ENCODE measurements at places on chromosomes 16 and 17. TPM values are rescaled to one million over a fixed set of nuclear protein-coding genes. Genes with fewer than 3 reads are reported as not detected.
A peak's percentile ranks its signal among the peaks of the same experiment; 100 is the strongest.

The SDR42E1 gene
- total RNA-seq = 0.02 TPM

DNA sequence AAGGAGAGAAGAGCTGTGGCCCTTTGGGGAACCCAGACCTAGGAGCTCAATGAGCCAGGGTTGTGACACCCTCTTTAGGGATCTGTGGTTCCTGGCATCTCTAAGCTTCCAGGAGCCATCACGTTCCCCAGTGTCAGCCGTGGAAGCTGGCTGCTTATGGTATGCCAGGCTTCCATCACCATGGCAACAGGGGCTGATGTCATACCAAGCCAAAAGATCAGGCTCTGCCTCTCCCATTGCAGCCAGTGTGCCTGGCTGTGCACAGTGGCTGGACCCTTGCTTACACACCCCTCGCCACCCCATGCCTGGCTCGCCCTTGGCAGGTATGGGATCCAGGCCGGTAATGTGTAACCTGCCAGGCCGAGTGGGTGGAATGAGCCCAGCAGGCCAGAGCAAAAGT lies 91.1 kb downstream of the SSH2 start:
- DNase-seq = no peak
- H3K4me1 ChIP-seq = peaks cover 2% of the 10 kb centered on the region
- no peaks in the 10 kb centered on the region for H3K36me3 ChIP-seq
- H3K27ac ChIP-seq = no peak overlapping the region
- H3K27me3 ChIP-seq = no peaks in the 10 kb centered on the region

DNA sequence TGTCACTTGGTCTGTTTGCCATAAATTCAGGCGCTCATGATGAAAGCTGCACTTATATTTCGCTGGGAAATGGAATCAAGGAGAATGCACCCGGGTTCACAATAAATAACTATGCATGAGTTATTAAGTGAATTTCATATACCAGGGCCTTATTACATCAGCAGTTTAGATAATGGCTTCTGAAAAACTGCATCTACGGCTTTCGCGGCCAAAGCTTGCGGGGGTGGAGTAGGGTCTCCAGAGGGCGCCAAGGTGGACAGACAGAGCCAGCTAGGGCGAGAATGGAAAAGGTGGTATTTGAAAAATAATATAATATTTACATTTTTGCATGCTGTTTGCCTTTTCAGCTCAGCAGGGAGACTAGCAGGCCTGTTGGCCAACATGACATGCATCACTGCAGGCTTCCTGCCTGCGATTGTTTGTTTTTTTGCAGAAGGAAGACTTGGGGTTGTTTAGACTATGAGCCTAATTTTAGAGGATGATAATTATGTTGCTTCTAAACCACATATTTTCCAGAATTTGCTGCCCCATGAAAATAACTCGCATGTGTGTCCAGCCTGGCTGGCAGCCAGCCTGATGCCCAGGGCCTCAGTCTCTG lies 173.8 kb upstream of the IRX3 start:
- DNase-seq = no peak
- H3K36me3 ChIP-seq = no peaks in the 10 kb centered on the region
- no peak overlapping the region for H3K27ac ChIP-seq
- H3K4me3 ChIP-seq = no peak overlapping the region
- H3K27me3 ChIP-seq = peaks cover 22% of the 10 kb centered on the region
- peaks cover 15% of the 10 kb centered on the region for H3K4me1 ChIP-seq

DNA sequence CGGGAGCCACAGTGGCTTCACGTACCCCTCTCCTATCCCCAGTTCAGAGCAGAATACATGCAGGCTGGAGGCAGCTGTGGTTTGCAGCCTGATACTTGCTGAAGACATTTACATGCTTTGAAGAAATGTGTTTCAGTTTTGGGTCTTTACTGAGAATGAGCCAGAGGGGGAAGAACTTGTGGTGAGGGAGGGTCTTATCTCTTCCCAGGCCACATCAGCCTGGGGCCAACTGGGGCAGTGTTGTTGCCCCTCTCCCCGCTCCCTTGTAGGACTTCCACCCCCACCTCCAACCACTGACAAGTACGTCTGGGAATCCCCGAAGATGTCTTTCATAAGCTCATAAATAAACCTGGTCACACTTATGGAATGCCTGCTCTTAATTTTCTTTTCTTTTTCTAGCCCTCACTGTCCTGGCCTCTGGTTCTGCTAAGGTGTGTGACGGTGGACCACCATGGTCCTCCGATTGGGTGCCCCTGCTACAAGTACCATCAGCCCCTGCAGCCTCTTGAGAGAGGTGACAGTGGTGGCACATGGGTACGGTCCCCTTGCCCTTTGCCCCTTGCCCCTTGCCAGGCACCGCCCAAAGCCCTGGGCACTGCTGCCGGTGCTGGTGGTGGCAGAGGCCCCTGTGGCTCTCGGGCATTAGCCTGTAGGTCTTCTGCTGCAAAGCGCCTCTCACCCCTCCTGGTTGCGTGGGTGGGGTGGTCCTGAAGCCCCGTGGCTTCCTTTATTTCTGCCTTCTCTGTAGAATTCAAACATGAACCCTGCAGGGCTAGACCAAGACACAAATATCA lies 144.8 kb upstream of the RPH3AL start:
- peaks cover 31% of the 10 kb centered on the region for H3K27me3 ChIP-seq
- no peaks in the 10 kb centered on the region for H3K4me1 ChIP-seq
- H3K27ac ChIP-seq = peak overlapping the region; percentile 10
- no peak for DNase-seq
- H3K4me3 ChIP-seq = no peak overlapping the region
- H3K36me3 ChIP-seq = no peaks in the 10 kb centered on the region

GRCh38 chr16:28261942-28262341 lies 30.4 kb upstream of the SBK1 start:
- DNase-seq = no peak
- peaks cover 24% of the 10 kb centered on the region for H3K27me3 ChIP-seq
- no peaks in the 10 kb centered on the region for H3K36me3 ChIP-seq
- H3K4me3 ChIP-seq = no peak overlapping the region
- H3K4me1 ChIP-seq = no peaks in the 10 kb centered on the region

The CDH5 gene
- total RNA-seq = not detected

DNA sequence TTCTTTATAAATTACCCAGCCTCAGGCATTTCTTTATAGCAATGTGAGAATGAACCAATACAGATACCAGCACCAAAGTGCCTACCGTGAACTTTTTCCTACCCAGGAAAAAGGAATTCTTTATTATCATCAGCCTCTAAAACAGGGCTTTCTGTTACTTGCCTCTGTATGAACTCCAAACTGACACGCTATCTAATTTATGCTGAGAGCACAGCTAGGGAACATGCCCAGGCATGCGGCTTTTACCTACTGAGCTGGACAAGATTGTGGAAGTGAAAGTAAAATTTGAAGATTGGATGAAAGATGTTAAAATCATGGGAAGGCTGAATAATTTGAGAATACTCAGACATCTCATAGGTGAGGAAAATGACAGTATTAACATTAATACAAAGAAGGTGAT lies 24.4 kb upstream of the ADCY9 start:
- H3K4me3 ChIP-seq = no peak overlapping the region
- H3K27me3 ChIP-seq = peaks cover 3% of the 10 kb centered on the region
- DNase-seq = no peak
- H3K27ac ChIP-seq = peak overlapping the region; percentile 29

The ESRP2 gene
- 88.6 TPM for total RNA-seq

GRCh38 chr17:63847525-63848249 lies 5.2 kb upstream of the SMARCD2 start:
- peaks cover 37% of the 10 kb centered on the region for H3K27me3 ChIP-seq
- peak overlapping the region; percentile 24 for H3K4me3 ChIP-seq
- peaks cover 6% of the 10 kb centered on the region for H3K36me3 ChIP-seq
- DNase-seq = no peak

The KCNJ16 gene
- total RNA-seq = 16.6 TPM

DNA sequence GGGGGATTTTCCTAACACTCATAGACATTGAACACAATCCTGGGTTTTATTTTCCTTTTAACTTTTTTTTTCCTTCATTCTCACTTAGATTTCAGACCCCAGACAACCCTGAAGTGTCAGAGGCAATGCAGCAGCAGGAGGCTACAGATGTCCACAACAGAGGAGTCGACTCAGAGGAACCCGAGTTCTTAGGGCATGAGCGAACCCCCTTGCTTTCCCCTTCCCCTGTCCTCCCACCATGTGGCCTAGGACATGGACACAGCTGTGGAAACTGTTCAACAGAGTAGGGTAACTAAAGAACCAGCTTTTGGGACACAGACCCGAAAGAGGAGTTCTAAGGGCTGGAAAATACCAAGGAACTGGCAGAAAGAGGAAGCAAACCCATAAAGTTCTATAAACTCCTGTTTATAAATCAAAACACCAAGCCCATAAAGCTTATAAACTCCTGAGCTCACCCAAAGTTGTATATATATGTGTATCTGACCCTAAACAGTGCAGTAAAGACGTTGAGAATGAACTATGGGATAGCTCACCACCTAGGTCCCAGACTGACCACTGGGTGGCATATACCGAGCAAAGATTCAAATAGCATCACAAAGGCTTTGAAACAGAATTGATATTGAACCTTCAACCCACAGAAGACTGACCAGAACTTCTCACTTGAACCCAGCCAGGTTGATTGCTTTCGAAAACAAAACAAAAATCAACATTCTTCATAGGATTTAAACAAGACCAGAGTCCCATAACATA lies 33.9 kb downstream of the CMTM4 start:
- H3K4me3 ChIP-seq = no peak overlapping the region
- DNase-seq = no peak
- peaks cover 19% of the 10 kb centered on the region for H3K4me1 ChIP-seq
- H3K27me3 ChIP-seq = no peaks in the 10 kb centered on the region
- no peak overlapping the region for H3K27ac ChIP-seq

- H3K27me3 ChIP-seq = no peaks in the 10 kb centered on the region
- peaks cover 12% of the 10 kb centered on the region for H3K4me1 ChIP-seq
- H3K4me3 ChIP-seq = no peak overlapping the region
- DNase-seq = no peak
- H3K27ac ChIP-seq = no peak overlapping the region
Observed at GRCh38 chr16:53952215-53953208, 248.6 kb downstream of the FTO start.

DNA sequence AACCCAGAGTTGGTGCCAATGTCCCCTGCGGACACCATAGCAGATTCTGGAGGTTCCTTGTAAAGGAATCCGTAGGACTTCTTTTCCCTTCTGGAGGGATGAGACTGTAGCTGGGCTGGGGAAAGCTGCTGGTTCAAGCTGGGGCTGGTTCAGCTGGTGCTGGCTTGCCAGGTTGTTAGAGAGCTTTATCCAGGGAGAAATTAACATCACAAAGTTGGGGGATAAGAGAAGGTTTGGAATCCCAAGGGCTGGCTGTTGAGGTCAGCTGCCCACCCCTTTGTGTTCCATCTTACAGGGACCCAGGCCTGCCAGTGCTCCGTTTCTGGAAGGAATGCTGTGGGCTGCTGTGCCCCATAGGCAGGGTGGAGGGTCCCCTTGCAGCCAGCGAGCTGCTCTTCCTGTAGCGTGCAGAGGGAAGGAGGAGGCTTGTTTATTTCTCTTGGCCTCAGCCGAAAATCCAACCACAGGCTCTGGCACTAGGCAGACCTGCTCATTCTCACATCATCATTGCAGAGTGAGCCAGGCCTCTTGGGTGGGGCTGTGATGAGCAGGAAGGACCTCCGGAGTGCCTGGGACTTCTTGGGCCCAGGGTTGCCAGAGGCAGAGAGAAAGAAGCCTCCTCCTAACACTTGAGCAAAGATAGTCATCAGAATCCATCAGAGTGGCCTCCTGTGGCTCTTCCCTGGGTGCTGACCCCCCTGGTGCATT lies 251.1 kb downstream of the SEC14L1 start:
- peak overlapping the region; percentile 88 for H3K27ac ChIP-seq
- no peak for DNase-seq
- no peaks in the 10 kb centered on the region for H3K36me3 ChIP-seq
- peaks cover 60% of the 10 kb centered on the region for H3K4me1 ChIP-seq

DNA sequence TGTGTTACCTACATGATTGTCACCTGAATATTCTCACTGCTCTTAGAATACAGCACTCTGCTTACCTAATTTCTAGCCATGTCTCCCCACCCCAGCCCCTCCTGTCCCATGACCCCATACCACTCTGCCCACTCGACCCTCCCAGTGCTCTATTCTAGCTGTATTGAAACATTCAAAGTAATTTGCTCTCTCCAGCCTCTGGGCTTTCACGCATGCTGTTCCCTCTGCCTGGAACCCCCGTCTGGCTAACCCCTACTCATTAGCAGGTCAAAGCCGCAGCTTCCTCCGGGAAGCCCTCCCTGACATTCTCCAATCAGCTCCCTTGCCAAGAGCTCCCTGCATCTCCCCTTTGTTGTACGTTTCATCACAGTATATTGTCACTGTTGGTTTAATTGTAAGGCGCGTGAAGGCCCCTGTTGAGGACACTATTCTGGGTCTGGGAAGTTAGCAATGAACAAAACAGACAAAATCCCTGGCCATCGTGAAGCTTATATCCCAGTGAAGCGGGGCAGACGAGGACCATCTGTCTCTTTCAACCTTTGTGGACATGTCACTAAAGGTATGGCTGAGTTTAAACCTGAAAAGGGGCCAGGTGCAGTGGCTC lies 72.3 kb upstream of the LHX1 start:
- peaks cover 17% of the 10 kb centered on the region for H3K27me3 ChIP-seq
- H3K4me3 ChIP-seq = no peak overlapping the region
- H3K27ac ChIP-seq = no peak overlapping the region
- no peaks in the 10 kb centered on the region for H3K36me3 ChIP-seq
- H3K4me1 ChIP-seq = peaks cover 9% of the 10 kb centered on the region

The ZDHHC1 gene
- 16.5 TPM for total RNA-seq

DNA sequence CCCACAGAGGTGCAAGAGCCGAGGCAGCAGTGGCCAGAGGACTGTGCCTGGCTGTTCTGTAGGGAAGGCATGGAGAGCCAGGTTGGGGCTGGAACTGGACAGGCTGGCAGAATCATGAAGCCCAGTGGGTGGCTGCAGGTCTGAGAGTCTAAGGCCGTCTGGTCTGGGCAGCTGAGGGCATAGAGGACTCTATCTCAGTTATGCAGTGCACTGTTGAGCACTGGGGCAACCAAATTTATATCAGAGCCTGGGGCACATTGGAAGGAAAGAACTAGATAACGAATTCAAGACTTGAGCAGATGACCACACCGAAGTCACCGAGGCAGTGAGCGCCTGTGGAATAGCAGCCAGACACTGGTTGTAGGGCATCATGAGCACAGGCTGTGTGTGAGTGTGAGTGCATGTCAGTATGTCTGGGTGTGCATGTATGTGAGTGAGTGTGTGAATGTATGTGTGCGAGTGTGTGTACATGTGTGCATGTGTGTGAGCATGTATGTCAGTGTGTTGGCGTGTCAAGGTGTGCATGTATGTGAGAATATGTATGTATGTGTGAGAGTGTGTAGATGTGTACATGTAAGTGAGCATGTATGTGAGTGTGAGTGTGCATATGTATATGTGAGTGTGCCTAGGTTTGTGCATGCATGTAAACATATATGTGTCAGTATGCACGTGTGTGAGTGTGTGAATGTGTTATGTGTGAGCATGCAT lies 37.0 kb downstream of the RGS9 start:
- peaks cover 6% of the 10 kb centered on the region for H3K4me1 ChIP-seq
- DNase-seq = no peak
- H3K36me3 ChIP-seq = no peaks in the 10 kb centered on the region
- no peak overlapping the region for H3K27ac ChIP-seq
- H3K27me3 ChIP-seq = no peaks in the 10 kb centered on the region
- H3K4me3 ChIP-seq = no peak overlapping the region

The OR3A2 gene
- not detected for total RNA-seq

Data from progenitor cell of endocrine pancreas (in vitro differentiated cells).